MCF 10A (cell line): ENCODE measurements at places on chromosomes 5 and 9.

DNA sequence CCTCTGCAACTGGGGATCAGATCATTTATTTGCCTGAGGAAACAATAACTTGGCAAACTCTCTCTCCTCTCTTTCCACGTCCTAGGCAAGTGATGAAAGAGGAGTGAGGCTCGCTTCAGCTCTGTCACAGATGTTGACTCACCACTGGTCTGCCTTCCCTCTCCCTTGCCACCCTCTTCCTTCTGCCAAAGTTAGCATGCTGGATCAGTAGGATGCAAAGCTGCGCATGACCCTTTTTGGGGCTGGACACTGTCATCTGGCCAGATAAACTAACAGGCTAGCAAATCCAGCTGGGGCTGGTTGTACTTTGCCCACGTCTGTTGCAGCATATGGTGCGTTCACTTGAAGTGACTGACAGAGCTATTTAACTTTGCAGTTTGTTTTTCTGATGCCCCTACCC is 36.2 kb upstream of the SMARCA2 start:
- DNase-seq: peak; percentile 87

- peak; percentile 34 for DNase-seq
Observed at GRCh38 chr9:84121991-84122523, 141.5 kb downstream of the RMI1 start.

GRCh38 chr5:168889039-168889438 is 309.9 kb upstream of the PANK3 start:
- no peak for DNase-seq

GRCh38 chr5:92081958-92082712 is 699.0 kb upstream of the ARRDC3 start:
- no peak for DNase-seq

- DNase-seq: no peak
Observed at GRCh38 chr5:54294097-54294667, 16.2 kb downstream of the ARL15 start.

GRCh38 chr9:93134015-93134739 is at the start of gene NINJ1:
Gene NINJ1 (minus strand): TSS chr9:93134251. CDS start chr9:93134217, 34 bp downstream.
- DNase-seq: peak; percentile 75

GRCh38 chr5:129630101-129630500 is 117.8 kb upstream of the MINAR2 start:
- no peak for DNase-seq

DNA sequence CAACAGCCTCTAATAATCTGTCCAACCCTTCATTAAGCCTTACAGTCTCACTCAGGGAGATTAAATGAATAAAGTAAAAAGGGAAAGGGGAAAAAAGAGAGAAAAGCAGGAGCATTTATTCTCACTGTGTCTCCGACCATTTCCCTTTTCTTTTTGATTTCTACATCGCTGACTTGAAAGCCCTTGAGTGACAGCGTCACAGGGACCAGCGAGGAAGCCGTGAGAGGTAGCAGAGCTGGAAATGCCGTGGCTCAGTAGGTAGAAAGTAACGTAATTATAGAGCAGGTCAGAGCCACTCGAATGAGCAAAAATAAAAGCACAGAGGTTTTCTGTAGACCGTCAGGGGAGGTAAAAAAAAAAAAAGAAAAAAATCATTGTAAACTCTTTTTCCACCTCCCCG is 52.4 kb downstream of the ASS1 start:
- no peak for DNase-seq

- peak; percentile 98 for DNase-seq
Observed at GRCh38 chr5:150320044-150320613, 17.4 kb upstream of the ARSI start.

DNA sequence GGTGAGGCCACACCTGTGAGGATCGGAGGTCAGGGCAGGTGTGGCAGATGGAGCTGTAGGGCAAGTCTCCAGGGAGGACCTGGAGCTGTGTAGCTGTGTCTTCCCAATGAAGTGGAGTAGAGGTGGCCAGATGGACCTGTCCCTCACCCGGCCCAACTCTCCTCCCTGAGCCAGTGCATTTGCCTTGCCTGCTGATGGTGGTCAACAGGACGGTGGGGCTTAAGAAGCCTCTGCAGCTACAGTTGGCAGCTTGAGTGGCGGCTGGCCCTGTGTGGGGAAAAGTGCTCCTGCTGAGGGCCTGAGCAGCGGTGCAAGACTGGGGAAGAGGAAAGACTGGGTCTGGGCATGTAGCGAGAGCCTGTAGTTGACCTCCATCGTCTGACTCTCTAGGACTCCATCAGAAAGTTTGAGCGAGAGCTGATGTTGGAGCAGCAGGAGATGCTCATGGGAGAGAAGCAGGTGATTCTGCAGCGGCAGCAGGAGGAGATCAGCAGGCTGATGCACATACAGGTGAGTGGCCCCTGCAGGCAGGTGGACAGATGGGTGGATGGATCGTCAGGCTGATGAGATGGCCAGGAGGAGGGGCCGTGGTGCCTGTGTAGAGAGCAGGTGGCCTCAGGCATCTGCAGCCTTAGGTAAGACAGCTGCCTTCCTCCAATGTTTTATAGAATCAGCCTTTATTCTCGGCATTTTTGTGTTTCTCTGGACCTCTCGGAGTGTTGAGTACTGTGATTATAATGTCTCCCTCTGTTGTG is 24.9 kb downstream of the PITX1 start:
- DNase-seq: no peak

DNA sequence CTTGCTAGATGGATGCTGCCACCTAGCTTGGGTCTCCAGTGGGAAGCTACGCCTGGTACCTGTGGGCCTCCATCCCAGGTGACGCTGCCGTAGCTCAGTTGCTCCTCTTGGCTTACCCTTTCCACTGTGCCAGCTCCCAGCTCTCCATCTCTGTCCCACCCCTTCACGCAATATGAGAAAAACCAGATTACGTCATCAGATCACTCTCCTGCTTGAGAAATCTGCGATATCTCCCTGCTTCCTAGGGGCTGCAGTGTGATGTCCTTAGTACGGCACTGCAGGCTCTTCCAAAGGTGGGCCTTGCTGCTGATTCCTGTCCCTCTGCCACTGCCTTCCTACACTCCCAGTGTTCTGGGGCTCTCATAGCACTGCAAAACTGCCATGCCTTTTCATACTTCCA is 28.9 kb downstream of the NSG2 start:
- no peak for DNase-seq

DNA sequence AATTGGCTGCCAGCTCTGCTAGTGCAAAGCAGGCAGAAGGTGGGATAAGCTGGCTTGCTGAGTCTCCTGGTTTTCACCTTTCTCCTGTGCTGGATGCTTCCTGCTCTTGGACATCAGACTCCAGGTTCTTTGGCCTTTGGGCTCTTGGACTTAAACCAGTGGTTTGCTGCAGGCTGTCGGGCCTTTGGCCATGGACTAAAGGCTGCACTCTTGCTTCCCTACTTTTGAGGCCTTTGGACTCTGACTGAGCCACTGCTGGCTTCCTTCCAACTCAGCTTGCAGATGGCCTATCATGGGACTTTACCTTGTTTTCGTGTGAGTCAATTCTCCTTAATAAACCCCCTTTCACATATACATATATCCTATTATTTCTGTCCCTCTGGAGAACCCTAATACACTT is 1293.9 kb upstream of the CDH6 start:
- DNase-seq: peak; percentile 1

- DNase-seq: peak; percentile 31
Observed at GRCh38 chr5:61673007-61673735, 341.1 kb downstream of the ZSWIM6 start.

DNA sequence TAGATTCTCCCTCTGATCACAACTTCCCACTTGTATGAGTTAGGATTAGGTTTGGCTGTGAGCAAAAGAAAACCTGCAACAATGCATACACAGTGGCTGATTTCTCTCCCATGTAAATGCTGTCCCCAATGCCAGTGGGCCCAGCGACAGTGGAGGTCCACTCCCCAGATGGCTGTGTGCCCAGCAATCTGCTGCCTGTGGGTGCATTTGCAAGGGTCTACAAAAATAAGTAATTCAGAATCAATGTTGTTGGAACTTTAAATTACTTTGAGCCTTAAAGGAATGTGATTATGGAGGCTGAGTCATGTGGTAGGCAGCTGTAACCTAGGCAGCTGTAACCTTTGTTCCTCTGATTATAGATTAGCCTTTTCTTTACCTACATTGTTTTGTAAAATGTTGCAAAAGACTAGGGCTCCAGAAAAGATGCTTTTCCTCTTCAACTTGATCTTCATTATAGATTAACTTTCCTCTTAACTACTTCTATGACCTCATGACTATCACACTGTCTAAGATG is 14.2 kb upstream of the MXD3 start:
- DNase-seq: no peak

- DNase-seq: no peak
Observed at GRCh38 chr9:89351584-89352300, 33.4 kb downstream of the SECISBP2 start.

DNA sequence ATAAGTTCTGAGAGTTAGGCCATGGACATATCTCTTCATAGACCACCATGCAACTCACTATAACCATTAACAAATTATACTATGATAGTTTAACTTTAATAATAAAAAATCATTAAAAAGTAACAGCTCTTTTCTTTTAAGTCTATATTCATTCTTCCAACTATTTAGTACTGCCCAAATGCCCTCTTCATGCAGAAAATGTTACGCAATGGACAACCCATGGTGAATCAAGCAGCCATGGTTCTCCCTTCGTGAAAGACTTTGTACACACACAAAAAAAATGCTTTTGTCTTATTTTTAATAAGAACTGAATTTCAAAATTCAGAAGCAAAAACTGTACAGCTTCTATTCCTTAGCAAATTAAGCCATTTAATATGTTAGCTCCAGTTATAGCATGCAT is 401.1 kb downstream of the EFNA5 start:
- DNase-seq: no peak

- peak; percentile 90 for DNase-seq
Observed at GRCh38 chr5:78359831-78360673, at the start of gene SCAMP1. Gene SCAMP1 (plus strand): TSS chr5:78360617. CDS start chr5:78360672, 55 bp downstream.

- DNase-seq: no peak
Observed at GRCh38 chr9:127595611-127596010, 16.5 kb upstream of the STXBP1 start.

- DNase-seq: no peak
Observed at GRCh38 chr5:3393122-3393919, 202.3 kb upstream of the IRX1 start.

DNA sequence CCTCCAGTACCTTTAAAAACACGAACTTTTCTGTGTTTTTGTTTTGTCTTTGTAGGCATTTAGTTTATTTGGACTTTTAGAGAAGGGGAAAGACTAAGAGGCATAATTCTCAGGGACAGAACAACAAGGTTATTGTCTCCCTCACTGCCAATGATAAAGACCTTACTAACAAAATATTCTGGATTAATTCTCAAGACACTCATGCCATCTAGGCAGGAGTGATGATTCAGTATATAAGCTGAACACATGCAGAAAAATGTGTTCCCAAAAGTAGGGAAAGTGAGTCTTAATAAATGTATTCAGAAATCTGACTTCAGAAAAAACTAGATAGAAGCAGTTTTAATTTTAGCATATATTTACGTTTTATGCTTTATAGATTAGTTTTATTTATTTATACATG is 17.4 kb upstream of the ASPN start:
- DNase-seq: no peak

GRCh38 chr5:16855898-16856297 is 80.2 kb downstream of the MYO10 start:
- no peak for DNase-seq

GRCh38 chr9:101601904-101602765 is 7.4 kb upstream of the PPP3R2 start:
- DNase-seq: peak; percentile 72

- DNase-seq: no peak
Observed at GRCh38 chr9:98518556-98518955, 190.2 kb downstream of the GABBR2 start.

DNA sequence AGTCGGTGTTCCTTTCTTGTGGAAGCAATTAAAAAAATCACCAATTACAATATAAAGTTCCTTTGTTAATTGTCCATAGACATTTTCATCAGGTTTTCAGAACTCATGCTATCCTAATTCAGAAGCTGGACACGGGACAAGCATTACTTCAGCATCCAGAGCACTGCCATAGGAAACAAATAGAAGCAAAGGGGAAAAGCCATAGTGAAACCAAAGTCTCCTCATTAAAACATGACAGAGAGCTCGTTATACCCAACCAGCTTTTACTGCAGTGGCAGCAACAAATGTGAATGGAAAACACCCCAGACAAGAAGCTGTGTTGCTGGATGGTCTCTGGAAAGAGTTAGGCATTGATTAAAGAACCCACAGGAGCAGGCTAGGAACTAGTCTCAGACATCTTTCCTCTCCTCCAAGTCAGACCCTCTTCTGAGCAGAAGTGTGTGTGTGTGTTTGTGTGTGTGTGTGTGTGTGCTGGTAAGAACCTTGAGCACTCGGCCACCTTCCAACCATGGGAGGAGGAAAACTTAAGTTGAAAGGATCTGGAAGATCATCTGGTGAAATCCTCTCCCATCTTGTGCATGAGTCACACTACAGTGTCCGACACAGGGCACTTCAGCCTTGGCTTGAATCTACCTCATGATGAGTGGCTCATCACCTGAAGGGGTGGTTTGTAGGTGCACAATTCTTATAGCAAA is 162.6 kb upstream of the ADAMTS16 start:
- DNase-seq: no peak

DNA sequence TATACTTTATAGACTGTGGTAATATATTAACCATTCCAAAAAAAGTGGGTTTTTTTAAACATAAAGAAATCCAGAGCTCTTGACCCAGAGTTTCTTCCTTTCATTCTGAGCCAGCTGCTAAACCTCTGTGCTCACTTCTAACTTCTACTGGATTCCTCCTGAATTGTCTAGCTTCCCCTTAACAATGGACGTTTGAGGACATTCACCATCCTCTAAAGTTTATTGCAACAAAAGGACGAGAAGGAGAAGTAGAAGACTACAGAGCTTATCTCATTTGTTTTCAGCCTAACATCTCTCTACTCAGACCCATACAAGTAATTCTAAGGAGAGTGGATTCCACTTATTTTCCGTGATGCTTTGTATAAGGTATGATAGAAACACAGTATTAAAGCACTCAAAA is 284.2 kb downstream of the MAST4 start:
- no peak for DNase-seq

DNA sequence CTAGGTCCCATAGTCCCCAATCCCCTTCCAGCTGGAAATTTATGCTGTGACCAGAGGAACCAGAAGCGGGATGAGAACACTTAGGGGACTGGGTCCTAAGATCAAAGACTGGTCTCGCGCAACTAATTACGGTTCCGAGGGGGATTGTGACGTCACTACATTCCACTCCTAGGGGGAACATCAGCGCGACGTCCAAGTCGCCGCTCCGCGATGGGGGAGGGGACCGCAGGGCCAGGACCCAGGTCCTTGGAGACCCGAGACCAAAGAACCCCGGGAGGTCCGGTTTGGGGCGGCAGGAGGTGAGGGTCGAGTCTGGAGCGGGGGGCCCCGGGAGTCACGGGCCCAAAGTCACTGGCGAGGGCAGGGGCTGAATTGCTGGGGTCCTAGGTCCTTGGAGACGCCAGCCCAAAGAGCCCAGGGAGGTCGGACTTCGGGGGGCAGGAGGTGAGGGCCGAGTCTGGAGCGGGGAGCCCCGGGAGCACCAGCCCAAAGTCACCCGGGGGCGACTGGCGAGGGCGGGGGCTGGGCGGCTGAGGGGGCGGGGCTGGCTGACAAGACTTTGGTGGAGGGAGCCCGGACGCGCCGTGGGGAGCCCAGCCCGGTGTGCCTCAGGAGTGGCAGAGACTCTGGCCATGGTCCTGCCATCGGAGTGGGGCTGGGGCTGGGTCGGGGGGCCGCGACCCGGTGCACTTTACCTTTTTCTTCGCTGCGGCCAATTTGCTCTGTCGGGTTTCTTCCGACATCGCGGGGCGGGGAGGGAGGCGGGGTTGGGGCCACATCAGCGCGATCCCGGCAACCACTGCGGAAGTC is at the start of gene GOLGA2:
GOLGA2 (minus strand) TSS at position 810 of the 810 bp plus-strand sequence; CDS start at position 779, 31 bp downstream.
- no peak for DNase-seq

GRCh38 chr9:72579880-72580550 is 58.6 kb downstream of the TMC1 start:
- peak; percentile 43 for DNase-seq

GRCh38 chr5:151081431-151082281 is 822 bp upstream of the TNIP1 start:
- no peak for DNase-seq
